Endothelial cell of umbilical vein (primary cell): ENCODE measurements at places on chromosomes 1 and 21. TPM values are rescaled to one million over a fixed set of nuclear protein-coding genes. Genes with fewer than 3 reads are reported as not detected.

Gene BRINP3
- not detected in 2 replicates for total RNA-seq

Gene TARS2
- total RNA-seq, result 20.6 and 21.5 TPM in 2 replicates

Gene CRP
- not detected in 2 replicates for total RNA-seq

Gene CLIC4
- 330 and 333 TPM in 2 replicates for total RNA-seq

Gene FAM72C
- total RNA-seq, result 2.8 and 3.6 TPM in 2 replicates

Gene HJV
- not detected in 2 replicates for total RNA-seq

Gene CELA2A
- not detected in 2 replicates for total RNA-seq

Gene FCER1G
- total RNA-seq, result 1.6 and 2.2 TPM in 2 replicates

Gene SLFNL1
- 0.29 and 0.39 TPM in 2 replicates for total RNA-seq

Gene MNDA
- not detected in 2 replicates for total RNA-seq

Gene BARHL2
- total RNA-seq, result not detected in 2 replicates

Gene COL11A1
- total RNA-seq, result not detected in 2 replicates

Gene KCNK1
- 1.0 and 2.8 TPM in 2 replicates for total RNA-seq

Gene SAMD13
- 3.9 and 4.8 TPM in 2 replicates for total RNA-seq

Gene CNTN2
- not detected in 2 replicates for total RNA-seq

Gene MROH9
- not detected in 2 replicates for total RNA-seq
